Tibial nerve (tissue), 4 donors: ENCODE measurements at places on chromosomes 16 and 17. TPM values are rescaled to one million over a fixed set of nuclear protein-coding genes. Genes with fewer than 3 reads are reported as not detected.

- no peak for DNase-seq
These were observed 14.5 kb downstream of the SERPINF1 start for GRCh38 chr17:1776328-1776727.

DNA sequence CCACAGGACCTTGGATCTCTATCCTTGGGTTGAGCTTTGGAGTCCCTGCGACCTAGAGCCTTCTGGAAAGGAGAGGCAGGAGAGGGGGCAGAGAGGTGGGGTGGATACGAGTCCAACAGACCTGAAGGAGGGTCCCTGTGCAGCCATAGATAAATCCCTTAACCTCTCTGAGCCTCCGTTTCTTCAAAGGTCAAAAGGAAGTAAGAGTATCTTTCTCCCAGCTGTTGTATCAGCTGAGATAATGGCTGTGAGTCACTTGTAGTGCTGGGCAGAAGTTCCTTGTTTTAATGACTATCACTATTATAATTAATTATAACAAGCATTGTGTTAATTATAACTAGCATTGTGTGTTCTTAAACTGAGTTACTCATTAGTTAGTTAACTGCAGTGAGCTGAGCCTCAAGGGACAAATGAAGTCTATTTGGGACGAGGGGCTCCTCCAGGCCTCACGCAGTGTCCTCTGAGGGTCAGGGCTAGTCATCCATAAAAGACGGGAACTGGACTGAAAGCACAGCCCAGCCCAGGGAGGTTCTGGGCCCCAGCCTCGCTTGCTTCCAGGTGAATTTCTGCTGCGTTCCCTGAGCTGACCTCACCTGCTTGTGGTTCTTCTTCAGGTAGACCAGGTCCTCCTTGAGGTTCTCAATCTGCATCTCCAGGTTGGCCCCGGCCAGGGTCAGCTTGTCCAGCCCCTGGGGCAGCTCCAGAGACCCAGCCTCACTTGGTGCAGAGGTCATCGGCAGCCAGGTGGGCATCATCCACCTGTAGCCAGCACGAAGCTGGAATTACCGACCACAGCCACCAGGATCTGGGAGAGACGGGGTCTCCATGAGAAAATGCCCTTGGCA, 5.7 kb upstream of the KRT17 start:
- DNase-seq, result no peak

GRCh38 chr17:48890086-48890485, 2.5 kb upstream of the ATP5MC1 start:
- DNase-seq, result no peak

DNA sequence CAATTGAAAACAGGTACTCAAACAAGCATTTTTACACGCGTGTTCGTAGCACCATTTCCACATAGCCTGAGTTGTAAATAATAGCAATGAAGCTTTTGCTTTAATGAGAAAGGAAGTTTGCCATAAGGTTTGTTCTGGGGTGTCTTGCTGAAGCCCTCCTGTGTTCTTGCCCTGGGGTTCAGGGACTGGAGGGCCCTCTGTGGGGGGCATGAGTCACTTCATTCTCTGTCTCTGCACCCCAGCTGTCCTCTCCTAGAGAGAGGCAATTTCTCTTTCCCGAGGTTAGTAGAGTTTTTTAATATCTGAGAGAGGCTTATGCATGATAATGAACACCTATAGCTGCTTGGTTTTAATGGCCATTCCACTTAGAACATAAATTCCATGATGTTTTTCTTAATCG, 9.6 kb downstream of the AFMID start:
- no peak for DNase-seq

- no peak for DNase-seq
These were observed 618.5 kb downstream of the KCNJ2 start for GRCh38 chr17:70787721-70788300.

GRCh38 chr16:19044769-19045168, 22.6 kb upstream of the COQ7 start:
- DNase-seq, result no peak

GRCh38 chr16:89805136-89805905, 11.1 kb downstream of the FANCA start:
- no peak for DNase-seq

DNA sequence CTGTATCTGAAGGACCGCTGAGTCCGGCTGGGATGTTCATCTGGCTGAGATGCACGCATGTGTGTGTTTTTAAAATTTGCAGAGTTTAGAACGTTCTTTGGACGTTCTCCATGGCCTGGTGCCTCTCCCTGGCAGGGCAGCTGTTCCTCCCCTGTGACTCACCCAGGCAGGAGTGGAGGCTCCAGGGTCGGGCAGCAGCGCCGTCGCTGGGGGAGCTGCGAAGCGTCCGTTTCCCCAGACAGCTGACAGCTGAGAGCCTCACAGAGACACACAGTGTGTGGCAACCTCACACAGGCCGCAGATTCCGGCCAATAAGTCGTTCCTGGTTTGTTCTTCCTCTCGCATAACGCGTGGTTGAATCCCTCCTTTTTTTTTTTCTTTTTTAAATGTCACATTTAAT, 80.6 kb downstream of the OR1D5 start:
- DNase-seq, result no peak

- DNase-seq, result no peak
These were observed 694 bp upstream of the MLST8 start for GRCh38 chr16:2204416-2205103.

GRCh38 chr16:84307209-84307954, 12.7 kb downstream of the WFDC1 start:
- no peak for DNase-seq

DNA sequence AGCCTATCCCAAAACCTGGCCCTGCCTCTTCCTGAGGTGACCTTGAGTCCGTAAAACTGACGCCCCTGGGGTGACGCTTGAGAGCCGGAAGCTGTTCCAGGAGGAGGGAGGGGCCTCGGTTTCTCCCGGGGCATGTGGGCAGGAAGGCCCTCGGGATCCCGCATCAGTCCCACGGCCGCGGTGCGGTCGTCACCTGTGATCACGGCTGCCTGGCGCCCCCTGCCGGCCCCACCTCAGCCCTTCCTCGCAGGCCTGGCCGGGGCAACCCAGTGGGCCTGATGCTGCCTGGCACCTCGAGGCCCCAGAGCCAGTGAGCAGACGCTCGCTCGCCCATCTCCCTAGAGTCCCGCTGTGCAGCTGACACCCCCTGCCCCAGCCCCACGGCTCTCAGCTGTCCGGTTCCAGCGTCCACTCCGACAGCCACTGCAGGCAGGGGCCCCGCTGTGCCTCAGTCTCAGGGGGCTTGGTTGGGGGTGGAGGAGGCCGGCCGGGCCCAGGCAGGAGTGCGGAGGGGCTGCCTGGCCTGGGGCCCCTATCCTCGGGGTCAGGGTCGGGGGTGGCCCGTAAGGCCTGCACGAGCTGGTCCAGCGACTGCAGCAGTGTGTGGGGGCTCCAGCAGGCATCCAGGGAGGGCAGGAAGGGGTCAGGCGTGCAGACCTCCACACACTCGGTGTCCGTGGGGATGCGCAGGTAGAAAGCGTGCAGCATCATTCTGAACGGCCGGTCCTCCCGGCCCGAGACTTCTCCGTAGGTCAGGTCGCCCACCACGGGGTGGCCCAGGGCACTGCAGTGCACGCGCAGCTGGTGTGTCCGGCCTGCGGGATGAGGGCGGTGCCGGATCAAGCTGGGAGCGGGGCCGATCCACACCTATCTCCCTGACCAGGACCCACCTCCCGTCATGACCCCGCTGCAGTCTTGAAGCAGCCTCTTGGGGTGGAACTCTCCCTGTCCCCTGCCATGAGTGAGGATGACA, 2.3 kb downstream of the RPUSD1 start:
- DNase-seq, result peak; percentile 35

GRCh38 chr16:1959269-1960039, at the start of gene NDUFB10:
Gene NDUFB10 (plus strand): TSS chr16:1959538. CDS start chr16:1959625, 87 bp downstream.
- DNase-seq, result peak; percentile 74

GRCh38 chr16:53984936-53985335, 281.0 kb downstream of the FTO start:
- no peak for DNase-seq

DNA sequence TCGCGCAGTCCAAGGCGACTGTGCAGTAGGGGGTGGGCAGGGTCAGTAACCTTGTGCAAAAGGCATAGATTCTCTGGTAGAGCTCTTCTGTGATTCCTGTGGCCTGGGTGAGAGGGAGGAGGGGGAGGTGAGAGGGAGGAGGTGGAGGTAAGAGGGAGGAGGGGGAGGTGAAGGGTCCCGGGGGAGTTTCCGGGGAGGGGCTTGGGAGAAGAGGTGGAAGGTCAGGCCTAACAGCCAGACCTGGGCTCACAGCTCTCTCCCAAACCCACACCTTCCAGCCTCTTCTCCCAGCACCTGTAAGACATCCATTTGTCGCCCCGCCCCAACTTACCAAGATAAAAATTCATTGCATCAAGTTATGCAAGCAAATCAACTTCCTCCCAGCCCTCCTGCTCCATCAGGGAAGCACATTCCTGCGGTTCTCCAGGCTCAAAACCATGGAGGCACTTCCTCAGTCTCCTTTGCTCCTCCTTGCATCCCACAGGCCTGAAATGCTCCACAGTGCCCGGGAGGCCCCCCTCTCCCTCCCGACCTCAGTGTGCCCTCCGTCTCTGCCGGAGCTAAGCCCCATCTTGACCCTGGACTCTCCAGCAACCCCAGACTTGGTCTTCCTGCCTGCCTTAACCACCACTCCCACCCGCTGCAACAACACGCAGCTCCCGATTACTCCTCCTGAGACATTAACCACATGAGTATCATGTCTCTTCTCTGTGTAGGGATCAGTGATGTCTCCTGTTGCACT, 30.5 kb downstream of the PIK3R6 start:
- DNase-seq, result no peak

- DNase-seq, result no peak
These were observed 480.0 kb downstream of the PMP22 start for GRCh38 chr17:14784997-14785696.

DNA sequence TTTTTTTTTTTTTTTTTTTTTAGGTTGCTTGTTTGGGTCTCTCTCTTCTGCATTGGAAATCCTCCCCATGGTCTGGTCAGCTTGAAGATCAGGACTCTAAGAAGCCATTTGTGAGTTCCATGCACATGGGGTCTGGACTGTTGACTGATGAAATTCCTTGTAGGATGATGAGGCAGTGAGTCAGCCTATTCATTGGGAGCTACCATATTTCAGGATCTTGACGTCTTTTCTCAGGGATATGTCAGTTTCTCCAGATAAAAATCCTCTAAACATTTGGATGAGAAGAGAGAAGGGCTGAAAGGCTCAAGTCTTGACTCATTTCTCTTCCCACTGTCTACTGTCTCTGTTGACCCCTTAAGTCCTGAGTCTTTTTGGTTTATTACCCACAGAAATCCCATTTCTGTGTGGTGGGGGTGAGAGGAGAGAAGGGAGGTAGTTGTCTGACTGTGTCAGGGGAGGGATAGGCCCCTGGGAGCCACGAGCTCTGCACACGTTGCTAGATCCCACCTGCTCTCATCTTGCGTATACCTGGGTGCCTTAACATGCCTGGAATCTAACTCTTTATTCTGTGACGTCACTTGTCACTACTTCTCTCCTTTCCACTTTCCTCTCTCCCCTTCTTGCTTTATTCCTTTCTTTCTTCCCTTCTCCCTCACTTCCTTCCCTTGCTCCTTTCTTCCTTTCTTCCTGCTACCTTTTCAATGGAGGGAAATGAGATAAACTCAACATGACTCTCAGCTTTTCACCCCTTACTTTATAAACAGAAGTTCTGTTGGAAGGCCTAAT, 333.1 kb upstream of the XYLT1 start:
- no peak for DNase-seq

- no peak for DNase-seq
These were observed 563.9 kb downstream of the TMEM114 start for GRCh38 chr16:8026450-8026849.

Gene TBC1D3I
- total RNA-seq, result not detected

Gene WNT9B
- 0.90 TPM for total RNA-seq

Gene PYY
- 2.0 TPM for total RNA-seq

Gene PLA2G15
- 28.3 TPM for total RNA-seq

Gene AANAT
- not detected for total RNA-seq

Gene LDHD
- total RNA-seq, result 48.7 TPM

Gene CCL17
- not detected for total RNA-seq

Gene CHD9NB
- 10.9 TPM for total RNA-seq

Gene CIITA
- total RNA-seq, result 7.5 TPM
